Stomach (tissue), 19 donors: ENCODE measurements at places on chromosomes 13 and 19.

DNA sequence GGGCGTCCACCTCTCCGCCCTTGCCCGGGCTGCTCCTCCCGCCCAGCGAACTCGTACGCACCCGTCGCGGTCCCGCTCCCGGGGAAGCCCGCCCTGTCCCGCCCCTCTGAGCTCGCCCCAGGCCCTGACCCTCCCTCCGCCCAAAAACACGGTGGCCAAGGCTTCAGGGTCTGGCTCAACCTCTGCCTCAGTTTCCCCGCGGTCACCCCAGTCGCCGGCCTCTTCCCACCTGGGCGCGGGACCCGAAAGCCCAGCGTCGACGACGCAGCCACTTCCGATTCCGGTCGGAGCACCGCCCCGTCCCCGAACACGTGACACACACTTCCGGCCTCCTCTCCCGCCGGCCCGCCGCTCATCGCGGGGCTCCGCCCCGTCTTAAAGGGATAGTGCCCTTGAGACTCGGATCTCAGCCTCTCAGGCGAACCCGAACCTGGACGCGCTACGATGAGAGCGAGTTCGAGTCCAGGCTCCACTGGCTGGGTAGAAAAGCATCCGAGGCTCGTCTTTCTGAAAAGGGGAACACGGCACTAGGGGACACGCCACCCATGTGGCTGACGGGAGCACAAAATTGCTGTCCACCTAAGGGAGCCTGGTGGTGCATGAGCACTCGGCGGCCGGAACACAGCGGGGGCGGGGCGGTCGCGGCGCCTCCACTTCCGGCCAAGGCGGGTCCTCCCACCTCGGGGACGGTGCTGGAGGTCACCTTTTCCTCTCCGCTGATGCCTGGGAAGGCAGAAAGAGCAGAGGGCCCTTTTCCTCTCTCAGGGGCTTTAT is at the start of gene C19orf25:
TSS of gene C19orf25 (minus strand) at position 282 of the 774 bp plus-strand sequence. CDS start 312 bp downstream, outside the sequence.
- DNase-seq = peak; percentile 97

DNA sequence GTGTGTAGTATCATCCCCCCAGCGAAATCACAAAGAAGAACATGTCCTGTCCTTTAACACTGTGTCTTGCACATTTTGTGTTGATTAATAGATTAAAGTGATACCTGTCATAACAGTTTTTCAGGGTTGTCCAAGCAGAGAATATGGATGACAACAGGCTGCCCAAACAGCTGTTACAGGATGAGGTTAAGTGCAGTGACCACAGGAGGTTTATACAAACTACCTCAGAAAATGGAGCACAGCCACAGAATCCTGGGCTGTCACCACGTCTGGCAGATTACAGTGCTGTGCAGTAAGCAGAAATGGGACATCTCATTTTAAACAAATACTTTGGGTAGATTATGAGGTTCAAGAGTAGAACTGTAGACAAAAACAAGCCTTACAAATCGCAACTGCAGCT is 575.6 kb downstream of the DCT start:
- no peak for DNase-seq

DNA sequence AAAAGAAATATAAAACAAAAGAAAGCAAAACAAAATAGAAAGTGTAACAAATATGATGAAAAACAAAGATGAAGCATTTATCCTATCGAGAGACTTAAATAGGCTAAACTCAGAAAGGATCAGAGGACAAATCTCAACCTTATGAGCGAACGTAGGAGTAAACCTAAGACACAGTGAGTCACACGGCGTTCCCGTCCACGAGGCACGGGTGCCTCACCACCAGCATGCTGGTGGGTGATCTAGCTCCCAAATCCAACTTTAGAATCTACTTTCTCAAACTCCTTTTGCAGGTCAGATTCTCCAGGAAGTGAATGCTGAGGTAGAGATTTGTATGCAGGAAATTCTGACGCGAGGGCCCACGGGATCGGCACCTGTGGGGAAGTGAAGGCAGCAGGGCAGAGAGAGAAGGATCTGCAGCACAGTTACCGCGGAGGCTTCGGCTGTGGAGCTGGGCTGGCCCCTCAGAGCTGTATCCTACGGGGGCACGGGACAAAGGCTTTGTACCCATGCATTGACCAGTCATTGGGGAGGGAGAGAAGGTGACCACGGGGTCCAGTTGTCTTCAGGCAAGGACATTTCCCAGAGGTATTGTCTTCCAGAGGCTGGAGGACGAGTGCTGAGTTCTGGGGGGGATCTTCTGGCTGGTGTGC is 7.5 kb upstream of the MIER2 start:
- no peak for DNase-seq

DNA sequence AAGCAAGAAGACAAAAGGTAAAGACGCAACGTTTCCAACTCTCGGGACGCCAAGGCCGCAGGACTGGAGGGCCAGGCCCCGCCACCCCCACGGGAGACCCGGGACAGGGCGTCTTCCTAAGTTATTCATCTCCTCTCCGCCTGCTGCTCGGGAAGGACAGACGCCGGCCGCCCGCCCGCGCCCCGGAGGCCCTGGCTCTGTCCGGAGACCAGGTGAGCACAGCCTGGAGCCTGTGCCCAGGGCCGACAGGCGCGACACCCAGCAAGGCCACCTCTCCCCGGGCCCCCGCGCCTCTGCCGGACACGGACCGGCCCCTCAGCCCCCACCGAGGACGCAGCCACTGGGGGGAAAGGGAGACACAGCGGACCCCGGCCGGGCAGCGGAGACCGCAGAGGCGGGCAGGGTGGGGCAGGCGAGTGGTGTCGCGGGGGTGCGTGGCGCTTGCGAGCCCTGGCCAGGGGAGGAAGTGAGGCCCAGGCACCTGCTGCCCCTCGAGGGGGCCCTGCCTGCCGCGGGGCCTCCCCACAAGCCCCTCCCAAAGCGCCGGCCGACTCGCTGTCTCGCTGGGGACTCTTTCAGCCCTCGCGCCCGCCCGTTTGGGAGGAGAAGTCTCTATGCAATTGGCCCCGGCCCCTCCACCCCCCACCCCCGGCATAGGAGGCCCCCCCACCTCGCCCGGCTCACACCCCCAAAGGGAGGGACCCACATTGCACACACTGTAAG is 17.2 kb downstream of the SMIM24 start:
- DNase-seq = no peak

- peak; percentile 61 for DNase-seq
Observed at GRCh38 chr13:80338781-80339562, 2.0 kb downstream of the SPRY2 start.
